HS-27A (cell line): ENCODE measurements at places on chromosomes 2 and 18.

GRCh38 chr2:63755216-63755615 lies 86.5 kb upstream of the UGP2 start:
- DNase-seq = no peak

DNA sequence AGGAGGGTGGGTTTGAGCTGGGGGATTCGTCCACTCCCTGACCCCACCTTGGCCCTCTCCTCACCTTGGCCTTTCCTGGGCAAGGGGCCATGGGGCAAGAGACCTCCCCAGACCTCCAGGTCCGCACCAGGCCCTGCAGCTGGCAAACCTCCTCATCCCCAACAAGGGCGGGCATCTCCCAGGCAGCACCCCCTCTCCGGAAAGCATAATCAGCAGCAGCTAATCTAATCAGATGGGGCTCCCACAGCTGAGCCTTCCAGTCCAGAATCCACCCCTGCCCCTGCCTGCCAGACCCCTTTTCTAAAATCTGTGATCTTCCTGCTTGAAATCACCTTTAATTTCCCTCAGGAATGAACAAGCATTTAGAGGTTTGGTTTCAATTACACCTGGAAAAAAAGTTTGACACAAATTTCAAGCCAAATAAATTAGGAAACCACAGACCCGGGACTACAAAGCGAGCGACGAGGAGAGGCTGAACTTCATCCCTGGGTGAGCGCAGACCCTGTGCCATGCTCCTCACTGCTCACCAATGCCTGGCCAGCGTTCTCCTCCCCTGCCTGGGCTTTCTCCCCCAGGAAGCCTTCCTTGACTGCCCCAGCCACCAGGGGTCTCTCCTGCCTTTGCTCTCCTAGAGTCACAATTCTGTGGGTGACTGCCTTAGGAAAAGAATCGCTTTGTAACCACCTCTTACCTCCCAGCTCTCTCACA lies 143.0 kb upstream of the MYCN start:
- DNase-seq = no peak

- no peak for DNase-seq
These were observed 4.4 kb upstream of the DSC3 start for GRCh38 chr18:31046916-31047315.

DNA sequence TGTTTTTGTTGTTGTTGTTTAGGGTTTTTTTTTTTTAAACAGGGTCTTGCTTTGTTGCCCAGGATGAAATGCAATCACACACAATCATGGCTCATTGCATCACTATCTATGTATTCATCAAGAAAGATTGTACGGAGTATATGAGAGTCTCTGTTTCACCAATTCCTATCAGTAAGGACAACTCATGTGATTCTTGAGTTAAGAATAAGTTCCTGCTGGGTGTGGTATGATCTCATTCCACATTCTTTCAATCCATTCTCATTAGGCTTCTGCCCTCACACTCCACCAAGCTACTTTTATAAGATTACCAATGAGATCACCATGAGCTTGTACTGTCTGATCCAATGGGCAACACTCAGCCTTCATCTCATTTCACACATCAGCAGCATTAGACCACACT lies 9.1 kb upstream of the AP1S3 start:
- DNase-seq = peak; percentile 33

DNA sequence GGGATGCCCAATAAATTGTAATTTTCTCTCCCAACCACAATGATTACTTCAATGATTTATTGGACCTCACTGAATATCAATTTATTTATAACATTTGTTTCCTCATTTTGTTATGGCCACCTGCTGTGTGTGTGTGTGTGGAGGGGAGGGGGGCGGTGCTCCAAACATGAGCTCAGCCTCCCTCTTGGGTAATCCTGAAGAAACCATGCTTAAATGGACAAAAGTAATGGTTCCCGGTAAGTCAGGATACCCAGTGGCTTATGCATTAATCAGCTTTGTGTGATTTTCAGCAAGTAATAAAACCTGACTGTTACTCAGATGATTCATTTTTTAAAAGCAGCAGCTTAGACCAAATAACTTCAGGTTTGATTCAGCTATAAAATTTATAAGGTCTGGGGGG lies 495.1 kb upstream of the MEX3C start:
- DNase-seq = no peak
